ENCODE measurements at places on chromosomes 7 and 10.

GRCh38 chr10:108783897-108784296 lies 1139.4 kb downstream of the XPNPEP1 start:
- peak; percentile 23 for DNase-seq

DNA sequence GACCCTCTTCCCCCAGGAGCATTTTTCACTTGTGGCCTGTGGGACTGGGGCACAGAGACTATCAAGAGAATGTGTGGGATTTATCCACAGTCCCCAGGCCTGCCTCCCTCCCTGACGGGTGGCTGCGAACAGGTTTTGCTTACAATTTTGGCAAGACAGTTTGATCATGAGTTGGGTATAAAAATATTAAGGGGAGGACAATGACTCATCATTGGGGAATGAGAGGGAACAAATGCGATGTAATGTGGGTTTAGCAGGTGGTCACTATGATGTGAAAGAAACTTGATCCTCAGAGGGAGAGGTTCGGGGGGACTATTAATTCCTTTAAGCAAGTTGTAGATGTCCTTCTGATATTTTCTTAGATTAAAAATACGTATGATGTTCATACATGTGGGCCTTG lies 52.2 kb downstream of the EMX2 start:
- DNase-seq = no peak

GRCh38 chr7:37409461-37409860 lies 39.2 kb downstream of the ELMO1 start:
- DNase-seq = no peak

DNA sequence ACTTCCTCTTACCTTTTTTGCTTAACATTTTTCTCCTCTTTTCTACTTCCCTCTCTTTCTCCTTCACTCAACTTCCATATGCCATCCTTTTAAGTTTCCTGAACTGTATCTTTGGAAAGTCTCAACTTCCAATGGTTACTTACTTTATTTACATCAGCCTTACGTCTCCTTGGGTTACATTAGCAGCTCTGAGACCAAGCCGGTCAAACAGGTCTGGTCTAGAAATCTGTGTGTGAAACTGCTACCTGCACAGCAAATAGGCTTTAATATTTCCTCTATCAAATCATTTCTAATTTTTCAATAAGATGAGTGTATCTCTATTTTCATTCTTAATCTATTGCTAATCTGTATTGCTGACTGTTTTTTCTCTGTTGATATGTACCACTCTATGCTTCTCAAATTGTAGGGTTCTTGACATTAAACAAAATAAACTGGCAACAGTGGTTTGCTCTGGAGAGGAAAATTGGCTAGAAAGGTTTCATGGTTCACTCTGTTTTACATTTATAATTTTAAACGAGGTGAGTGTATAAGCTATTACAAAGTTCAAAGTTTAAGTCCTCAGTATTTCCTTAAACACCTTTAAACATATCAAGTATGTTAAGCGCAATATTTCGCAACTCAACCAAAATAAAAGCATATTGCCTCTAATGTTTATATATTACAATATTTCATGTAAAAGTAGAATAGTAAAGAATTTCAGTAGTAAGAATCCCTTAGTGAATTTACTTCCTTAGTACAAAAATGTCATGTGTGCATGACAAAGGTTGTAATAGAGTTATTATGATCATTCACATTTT lies 3.6 kb upstream of the SEMA3C start:
- no peak for DNase-seq

DNA sequence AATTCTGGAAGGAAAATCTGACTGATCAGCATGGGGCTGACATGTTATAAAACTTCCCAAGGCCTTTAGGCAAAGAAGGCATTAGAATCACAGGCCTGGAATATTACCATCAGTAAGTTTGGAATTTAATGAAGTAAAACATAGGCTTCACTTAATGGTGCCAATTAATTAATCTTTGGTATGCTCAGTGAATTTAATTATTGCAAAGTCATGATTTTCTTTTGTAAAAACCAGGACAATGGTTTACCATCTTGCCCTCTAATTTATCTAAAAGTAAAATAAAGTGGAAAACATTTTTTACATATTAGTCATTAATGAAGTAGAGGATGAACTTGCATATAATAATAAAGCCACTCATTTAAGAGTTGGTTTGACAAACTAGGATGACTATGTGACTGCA lies 220.3 kb downstream of the SEC23IP start:
- no peak for DNase-seq

DNA sequence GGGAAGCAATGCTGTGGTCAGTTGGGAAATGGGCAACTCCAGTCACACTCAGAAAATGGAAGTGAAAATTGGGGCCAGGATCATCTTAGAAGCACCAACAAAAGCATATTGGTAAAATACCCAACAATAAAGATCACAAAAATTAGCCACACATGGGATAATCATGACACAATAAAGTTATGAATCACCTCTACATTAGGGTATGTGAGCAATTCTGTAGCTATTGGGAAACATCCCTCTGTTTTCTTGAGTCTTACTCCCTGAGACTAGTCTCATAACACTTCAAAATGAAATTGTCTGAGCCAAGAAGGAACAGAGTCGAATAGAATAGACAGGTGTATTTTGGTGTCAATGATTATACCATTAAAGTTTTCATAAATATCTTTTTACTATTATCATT lies 178.3 kb downstream of the DYNC1I1 start:
- no peak for DNase-seq

DNA sequence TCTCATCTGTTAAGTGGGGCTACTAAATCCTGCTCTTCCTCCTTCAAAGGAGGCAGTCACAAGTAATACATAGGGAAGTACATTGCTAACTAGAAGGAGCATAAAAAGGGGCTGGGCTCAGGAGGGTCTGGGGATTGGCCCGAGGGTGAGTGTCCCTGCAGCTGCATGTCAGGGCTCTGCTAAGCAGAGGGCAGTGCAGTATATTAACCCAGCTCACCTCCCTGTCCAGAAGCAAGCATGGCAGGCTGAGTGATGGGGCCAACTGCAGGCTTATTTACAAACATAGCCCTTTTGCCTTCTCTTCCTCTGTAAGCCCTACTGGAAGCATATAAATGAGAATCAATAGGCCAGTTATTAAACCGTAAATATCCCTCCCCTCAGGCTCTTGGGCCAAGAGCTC lies 143.2 kb upstream of the PCBD1 start:
- no peak for DNase-seq

Measured in hematopoietic multipotent progenitor cell treated with erythropoietin and hydrocortisone succinate and interleukin-3 and kit ligand, for 17 days (in vitro differentiated cells).